ENCODE measurements at places on chromosomes 2 and 18.

DNA sequence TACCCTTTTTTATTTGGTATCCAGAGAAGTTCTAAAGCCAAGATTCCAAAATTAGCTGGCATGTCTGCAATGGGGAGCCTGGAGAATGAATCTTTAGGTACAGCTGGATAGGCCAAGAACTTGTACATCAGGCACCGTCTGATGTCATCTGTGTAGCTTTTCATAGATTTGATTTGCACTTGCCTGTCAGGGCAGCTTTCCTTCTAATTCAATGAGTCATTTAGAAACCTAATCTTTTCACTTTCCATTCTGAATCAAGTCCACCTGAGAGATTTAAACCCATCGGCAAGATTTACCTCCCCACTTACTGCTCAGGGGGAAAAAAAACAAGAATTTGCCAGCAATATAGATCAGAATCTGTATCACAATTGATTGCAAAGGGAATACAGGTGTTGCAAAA, 60.9 kb upstream of the ACAA2 start:
- no peak for DNase-seq

GRCh38 chr2:149579972-149580882, 7.3 kb downstream of the MMADHC start:
- no peak for DNase-seq

- no peak for DNase-seq
These were observed 30.0 kb upstream of the NFATC1 start for GRCh38 chr18:79365701-79366100.

- DNase-seq = no peak
These were observed 1.6 kb downstream of the OSR1 start for GRCh38 chr2:19356545-19357401.

- no peak for DNase-seq
These were observed 25.9 kb downstream of the COLEC11 start for GRCh38 chr2:3620834-3621233.

DNA sequence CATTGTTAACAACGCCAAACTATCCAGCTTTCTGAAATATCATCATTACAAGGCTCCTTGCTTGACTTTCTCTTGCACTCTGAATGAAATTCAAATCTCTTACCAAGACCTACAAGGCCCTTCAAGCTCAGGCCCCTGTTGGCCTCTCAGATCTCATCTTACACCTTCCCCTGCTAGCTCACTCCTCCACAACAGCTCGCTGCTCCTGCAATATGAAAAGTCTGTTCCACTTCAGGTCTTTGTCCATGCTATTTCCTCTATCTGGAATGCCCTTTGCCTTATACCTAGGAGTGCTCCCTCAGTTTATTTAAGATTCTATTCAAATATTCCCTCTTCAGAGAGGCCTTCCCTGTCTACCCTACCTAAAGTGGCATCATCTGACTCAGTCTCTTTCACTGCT, 91.7 kb downstream of the SESTD1 start:
- DNase-seq = no peak

DNA sequence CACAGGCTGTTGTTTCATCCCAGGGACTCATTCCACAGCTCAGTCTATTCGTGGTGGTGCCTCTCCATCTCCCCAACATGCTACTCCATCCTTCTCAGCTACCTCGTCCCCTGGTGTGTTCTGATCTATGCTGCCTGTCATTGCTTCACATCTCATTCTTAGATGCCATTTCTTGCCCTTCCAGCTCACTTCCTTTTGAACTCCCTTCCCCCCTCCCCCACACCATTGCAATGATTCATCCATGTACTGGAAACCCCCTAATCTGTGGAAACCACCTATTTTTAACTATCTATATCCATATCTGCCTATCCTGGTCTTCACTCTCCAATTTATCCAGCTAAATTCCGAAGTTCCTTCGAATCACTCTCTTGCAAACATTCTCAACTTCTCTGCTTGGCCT, 65.7 kb upstream of the PARD3B start:
- DNase-seq = no peak
